ENCODE measurements at places on chromosomes 2 and 18. TPM values are rescaled to one million over a fixed set of nuclear protein-coding genes. Genes with fewer than 3 reads are reported as not detected.

SLC40A1 gene
- not detected for total RNA-seq

UBR3 gene
- 21.2 TPM for total RNA-seq

PKDCC gene
- total RNA-seq = 9.9 TPM

GRCh38 chr2:44455877-44456276 lies 94.1 kb downstream of the CAMKMT start:
- no peak for DNase-seq

- DNase-seq = no peak
Observed at GRCh38 chr2:100628506-100628905, 65.7 kb downstream of the PDCL3 start.

DNA sequence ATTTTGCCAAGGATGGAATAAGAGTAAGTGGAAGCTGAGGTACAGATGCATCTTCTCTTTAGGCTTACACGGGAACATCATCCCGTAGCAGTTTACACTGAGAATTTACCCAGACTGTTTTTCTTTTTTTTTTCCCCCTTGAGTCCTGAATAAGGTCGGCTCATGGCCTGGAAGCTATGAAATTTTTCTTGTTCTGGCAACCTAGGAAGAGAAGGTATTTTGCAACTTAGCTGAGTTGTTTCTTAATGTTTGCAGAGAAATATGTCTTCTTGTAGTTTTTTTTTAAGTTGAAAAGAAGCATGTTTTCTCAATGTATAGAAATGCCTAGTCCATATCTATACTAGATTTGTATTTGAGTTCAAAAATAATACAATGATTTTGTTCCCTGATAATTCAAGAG lies 712.5 kb downstream of the TDRD15 start:
- DNase-seq = no peak

DNA sequence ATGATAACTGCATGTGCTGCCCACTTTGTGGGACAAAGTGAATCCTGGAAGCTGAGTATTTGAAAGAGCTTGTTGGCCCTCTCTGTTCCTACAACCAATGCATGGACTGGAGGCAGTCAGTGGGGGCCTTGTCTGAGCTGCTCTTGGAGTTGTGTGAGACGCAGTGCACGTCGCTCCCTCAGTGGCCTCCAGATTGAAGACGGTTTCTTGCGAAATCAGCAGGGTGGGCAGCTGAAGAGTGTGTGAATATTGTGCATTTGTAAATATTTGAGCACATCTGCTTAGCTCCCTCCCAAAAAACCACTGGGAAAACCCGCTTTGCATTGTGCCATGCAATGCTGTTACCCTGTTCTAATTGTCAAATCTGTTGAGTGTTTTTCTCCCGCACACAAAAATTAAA lies 782.8 kb downstream of the PLCL1 start:
- DNase-seq = no peak

DNA sequence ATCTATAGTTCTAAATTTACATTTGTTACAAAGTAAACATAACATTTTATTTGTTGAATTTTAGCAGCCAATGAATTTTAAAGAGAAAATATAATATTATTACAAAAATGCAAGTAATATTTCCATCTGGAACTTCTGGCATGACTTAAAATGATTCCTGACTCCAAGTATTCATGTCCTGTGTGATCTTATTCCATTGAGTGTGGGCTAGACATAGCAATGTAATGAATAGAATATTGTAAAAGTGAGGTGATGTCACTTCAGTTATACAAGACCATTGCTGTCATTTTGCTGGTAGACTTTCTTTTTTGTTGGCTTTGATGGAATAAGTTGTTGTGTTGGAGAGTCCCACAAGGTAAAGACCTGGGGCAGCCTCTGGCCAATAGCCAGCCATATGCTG lies 912.2 kb upstream of the PIK3C3 start:
- no peak for DNase-seq

- DNase-seq = no peak
Observed at GRCh38 chr2:162874412-162874811, 35.8 kb upstream of the KCNH7 start.
